ENCODE measurements at places on chromosomes 2 and 18.

DNA sequence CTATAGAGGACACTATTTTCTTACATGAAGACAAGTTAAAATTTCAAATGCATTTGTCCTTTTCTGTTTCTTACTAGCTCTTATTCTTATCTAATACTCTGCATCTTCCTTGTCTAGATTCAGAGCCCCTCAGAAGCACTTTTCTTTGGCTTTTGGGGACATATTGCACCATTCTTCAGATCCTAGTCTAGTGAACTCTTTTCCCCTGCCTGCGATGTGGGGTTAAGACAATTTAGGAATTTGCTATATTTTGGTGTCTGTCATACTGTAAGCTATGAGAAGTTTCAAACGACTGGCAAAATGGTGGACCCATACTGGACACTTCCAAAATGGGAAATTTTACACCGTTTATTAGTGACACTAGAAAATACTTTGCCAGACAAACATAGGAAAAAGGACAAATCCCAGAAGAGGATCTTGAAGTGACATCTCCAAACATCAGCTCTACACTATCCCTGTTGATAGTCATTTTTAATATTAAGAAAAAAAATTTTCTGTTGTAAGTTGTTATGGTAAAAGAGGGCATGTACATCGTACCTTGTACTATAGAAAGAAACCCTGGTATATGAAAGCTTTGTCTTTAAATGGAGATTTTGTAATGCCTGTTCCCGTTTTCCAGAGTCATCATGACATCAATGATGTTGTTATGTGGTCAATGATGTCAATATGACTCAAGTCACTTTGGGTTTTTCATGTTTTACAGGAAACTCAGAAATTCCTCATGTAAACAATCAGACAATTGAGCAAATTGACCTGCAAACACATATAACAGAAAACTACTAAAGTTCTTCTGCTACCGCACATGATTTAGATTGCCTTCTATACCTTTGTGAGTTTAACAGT, 4.4 kb upstream of the KYNU start:
- DNase-seq: no peak

GRCh38 chr2:98478907-98479306, 34.2 kb downstream of the INPP4A start:
- DNase-seq: no peak

DNA sequence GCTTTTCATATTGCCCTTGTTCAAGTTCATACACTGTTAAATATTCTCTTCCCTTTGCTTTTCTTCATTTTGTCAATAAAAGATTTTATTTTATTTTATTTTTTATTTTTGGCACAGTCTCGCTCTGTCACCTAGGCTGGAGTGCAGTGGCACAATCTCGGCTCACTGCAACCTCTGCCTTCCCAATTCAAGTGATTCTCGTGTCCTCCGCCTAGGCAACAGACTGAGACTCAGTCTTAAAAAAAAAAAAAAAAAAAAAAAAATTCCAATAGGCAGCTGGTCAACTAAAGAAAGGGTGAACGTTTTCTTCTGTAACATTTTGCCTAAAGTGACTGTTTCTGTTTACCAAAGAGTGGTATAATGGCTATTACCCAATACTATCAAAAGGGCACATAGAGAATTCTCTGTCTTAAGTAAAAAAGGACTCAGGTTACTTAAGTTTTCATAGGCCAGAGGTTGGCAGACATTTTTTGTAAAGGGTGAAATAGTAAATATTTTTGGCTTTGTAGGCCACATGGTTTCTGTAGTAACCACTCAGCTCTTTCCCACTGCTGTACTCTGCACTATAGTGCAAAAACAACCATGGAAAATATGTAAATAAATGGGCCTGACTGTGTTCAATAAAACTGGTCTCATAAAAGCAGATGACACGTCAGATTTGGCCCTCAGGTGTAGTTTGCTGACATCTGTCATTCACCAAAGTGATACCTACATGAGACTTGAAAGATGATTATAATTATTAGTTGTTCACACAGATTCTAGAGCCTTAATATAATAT, 113.4 kb downstream of the MIB1 start:
- no peak for DNase-seq

DNA sequence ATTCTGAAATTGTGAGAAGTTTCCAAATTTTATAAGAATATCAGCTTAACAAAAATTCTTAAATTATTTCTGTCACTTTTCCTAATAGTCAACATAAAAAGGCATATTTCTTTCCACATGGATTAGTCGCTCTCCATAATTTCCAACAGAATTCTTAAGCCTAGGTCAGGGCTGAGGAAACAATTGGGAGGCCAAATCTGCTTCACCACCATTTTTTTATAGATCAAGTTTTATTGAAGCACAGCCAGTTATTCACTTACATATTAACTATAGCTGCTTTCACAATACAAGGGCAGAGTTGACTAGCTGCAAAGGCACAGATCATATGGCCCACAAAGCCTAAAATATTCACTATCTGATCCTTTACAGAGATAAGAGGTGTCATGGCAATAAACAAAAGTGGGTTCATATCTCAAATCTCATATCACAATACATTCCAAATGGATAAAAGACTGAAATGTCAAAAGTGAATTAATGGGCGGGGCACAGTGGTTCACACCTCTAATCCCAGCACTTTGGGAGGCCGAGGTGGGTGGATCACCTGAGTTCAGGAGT, 18.7 kb downstream of the MEMO1 start:
- no peak for DNase-seq

DNA sequence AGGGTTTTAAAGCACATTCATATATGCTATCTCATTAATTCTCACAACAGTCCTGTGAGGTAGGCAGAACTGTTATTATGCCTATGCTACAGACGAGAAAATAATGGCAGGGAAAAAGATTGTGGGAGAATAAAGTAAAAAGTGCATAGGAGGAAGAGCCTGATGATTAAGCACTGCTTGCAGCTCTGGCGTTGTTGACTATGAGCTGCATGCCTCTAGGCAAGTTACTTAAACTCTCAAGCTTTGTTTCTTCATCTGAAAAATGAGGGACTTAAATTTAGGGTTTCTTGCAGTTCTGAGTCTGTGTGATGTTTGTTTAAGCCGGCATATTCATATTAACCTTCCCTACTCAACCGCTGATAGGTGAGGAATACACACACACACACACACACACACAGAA, 51.6 kb upstream of the RAPH1 start:
- DNase-seq: no peak

DNA sequence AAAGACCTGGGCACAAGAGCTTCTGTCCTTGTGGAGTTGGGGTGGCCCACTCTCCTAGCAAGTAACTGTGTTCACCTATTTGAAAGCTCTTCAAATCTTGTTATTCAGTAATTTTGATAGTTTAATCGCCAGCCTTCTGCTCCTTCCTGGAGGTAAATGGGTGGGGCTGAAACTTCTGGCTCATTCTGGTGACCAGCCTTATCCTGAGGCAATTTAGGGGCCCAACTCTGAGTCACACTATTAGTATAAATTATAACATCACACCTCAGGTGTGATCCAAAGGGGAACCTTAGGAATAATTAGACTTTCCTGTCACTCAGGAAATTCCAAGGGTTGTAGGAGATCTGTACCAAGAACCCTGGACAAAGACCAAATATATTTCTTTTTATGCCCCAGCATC, 255.8 kb upstream of the RGPD4 start:
- no peak for DNase-seq

- DNase-seq: no peak
Observed at GRCh38 chr2:97742381-97742847, 29.0 kb downstream of the ZAP70 start.

GRCh38 chr2:95025406-95026319, at the start of gene MAL:
Gene MAL, plus strand, starts transcription at chr2:95025708. Its CDS starts 85 bp downstream, at chr2:95025793.
- DNase-seq: peak; percentile 77

DNA sequence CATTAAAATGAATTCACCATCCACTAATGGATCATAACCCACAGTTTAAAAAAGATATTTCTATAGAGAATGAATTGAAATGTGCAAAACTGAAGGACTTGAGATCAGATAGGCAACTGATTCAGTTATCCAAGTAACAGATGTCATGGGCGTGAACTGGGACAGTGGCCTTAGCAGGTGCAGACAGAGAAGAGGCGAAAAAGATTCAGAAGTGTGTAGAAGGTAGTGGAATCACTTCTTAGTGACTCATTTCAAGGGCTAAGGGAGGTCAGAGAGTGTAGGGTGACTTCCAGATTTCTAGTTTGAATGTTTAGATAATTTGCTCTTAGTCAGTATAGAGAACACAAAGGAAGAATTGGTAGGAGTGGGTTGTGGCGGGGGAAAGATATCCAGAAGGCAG, 79.7 kb downstream of the EHBP1 start:
- DNase-seq: peak; percentile 6

DNA sequence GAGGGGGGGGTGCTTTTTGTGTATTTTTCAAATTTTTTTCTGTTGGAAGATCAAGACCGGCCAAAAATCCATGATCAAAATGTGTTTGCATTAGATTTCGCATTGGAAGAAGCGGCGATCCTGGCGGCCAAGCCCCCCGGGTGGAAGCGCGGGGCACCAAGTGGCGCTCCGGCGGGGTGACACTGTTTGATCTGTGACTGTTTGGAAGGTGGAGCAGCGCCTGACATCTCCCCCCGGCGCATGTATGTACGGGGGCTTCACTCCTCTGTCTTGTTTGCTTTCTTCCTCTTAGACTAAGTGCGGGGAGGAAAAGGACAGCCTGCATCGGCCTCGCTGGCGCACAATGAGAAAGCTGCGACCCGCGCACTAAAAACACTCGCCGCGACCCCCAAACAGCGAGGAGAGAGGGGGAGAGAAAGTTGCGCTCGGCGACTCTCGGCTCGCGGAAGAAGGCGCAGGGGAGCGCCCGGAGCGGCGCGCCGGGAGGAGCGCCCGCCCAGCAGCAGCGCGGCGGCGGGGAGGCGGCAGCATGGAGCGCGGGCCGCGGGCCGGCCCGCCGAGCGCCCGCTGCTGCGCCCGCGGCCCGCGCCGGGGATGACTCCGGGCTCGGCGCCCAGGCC, 515 bp downstream of the TSHZ1 start:
- peak; percentile 72 for DNase-seq

DNA sequence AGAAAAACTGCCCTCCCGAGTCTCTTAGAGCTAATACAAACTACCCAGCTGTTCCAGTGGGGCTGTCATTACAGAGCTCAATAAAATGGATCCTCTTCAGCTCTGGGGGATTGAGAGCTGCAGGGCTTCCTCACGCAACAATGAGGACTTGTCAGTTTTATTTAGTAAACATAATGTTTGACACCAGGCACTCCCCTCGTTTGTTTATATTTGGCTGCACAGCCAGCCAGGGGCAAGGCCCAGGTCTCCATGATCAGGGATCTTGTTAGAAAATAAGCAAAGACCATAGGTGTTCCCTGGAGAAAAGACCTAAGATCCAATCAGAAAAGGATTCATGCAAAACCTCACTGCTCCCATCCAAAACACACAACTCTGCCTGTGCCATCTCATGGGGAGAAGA, 158.2 kb downstream of the C1D start:
- no peak for DNase-seq

GRCh38 chr18:71976744-71977143, 567.4 kb downstream of the CBLN2 start:
- no peak for DNase-seq

- no peak for DNase-seq
Observed at GRCh38 chr2:109633284-109633961, 19.3 kb downstream of the SOWAHC start.

- DNase-seq: peak; percentile 10
Observed at GRCh38 chr2:171158790-171159371, 1.8 kb downstream of the TLK1 start.

- no peak for DNase-seq
Observed at GRCh38 chr18:49368876-49369440, 91.5 kb downstream of the DYM start.

DNA sequence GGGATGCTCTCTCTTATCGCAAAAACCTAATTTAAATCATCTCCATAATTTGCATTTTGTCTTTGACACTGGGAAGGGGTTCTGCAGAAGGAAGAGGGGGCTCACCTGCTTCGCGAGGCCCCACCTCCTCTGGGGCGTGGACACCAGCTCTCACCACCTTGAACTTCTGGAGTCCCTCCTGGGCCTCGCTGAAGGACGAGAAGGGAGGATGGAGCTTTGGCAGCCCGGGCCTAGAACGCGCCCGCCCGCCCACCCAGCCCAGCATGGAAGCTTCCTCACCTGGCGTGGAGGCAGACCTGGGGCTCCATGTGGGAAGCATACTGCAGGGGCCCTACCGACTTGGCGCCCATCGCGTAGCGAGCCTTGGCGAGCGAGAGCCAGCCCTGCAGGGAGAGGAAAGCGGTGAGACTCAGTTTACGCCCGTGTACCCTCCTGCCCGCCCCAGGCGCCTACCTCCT, 1.1 kb upstream of the IMP4 start:
- DNase-seq: no peak
